Urinary bladder (tissue), 4 donors: ENCODE measurements at places on chromosomes 2 and 18.

- DNase-seq, result no peak
Measured at GRCh38 chr2:231161252-231161839, 36.5 kb upstream of the HTR2B start.

- no peak for DNase-seq
Measured at GRCh38 chr18:45764000-45764686, 40.2 kb downstream of the SLC14A1 start.

GRCh38 chr2:9877026-9877425 lies 33.8 kb downstream of the TAF1B start:
- DNase-seq, result no peak

DNA sequence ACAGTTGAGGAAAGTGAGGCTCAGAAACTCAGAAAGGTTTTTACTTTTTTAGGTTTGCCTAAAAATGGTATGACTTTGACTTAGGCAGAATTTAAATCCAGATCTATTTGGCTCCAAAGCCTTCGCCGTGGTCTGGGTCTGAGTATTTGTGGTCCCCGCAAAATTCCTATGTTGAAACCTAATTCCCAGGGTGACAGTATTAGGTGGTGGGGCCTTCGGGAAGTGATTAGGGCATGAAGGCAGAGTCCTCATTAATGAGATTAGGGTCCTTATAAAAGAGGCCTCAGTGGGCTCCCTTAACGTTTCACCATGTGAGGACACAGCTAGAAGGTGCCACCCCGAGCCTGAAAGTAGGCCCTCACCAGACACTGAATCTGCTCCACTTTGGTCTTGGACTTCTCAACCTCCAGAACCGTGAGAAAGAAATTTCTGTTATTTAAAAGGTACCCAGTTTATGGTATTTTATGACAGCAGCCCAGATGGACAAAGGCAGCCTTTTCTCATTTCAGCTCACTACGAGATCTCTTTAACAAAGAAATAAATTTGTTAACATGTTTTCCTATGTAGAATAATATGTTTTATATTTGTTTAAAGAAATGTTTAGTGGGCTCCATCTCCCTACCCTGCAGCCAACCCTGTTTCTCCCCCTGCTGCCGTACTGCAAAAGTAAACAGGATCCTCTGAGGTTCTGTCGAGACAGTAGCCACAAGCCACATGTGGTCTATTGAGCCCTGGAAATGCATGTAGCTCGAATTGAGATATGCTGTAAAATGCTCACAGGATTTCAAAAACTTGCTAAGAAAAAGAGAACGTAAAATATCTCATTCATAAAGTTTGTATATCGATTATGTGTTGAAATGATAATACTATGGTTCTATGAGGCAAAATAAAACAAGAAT lies 80.6 kb downstream of the MOGAT1 start:
- no peak for DNase-seq

DNA sequence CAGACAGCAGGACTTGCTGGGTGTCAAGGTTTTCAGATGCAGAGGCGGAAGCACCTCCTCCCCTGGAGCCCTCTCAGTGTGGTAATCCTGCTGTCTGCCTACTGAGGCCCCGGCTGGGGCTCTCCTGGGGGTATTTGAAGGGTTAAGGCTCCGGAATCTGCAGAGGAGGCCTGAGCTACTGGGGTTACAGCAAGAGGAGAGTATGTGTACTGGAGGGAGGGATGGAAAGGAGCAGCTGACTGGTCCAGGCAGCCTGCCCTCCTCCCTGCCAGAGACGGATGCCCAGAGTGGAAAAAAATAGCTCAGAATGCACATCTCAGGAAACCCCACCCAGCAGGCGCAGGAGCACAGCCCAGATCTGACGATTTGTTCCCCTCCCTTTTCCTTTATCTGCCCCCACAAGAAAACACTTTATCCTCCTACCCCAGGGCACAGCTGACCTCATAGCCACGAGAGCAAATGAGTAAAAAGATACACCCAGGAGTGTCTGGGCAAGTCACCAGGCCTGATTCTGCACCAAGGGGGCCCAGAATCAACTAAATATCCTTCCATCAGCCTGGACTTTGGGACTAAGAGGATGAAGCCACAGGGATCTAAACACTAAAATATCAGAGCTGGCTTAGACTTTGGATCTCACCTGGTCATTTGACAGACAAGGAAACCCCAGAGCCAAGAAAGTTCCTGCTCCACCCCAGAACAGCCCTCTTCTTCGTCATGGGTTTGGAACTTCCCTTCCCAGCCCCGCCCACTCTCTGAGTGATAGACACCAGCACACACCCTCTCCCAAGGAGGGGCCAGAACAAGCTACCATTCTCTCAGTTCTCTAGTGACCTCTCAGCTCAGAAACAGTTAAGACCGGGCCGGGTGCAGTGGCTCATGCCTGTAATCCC lies 5.5 kb downstream of the TMBIM1 start:
- DNase-seq, result peak; percentile 91

GRCh38 chr18:74526488-74526887 lies 7.8 kb upstream of the CNDP1 start:
- no peak for DNase-seq

DNA sequence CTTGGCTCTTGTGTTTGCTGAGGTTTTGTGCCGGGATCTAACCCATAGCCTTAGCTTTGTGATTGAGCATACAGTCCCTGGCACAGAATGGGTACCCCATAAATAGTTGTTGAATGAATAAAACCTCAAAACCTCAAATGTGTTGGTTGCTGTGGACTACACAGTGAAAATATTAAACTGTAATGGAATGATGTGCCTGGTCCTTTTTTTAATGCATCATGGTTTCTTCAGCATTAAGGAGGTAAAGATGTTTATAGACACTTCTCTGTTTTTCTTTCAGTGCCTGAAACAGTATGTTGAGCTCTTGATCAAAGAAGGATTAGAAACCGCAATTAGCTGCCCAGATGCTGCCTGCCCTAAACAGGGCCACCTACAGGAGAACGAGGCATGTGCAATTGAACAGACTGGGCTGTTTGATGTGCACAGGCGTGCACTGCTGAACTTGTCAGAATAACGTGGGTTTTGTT lies 97.0 kb downstream of the RNF144A start:
- DNase-seq, result no peak
